Effector CD4-positive, alpha-beta T cell (primary cell): ENCODE measurements at places on chromosomes 5 and 9.
A peak's percentile ranks its signal among the peaks of the same experiment; 100 is the strongest.

DNA sequence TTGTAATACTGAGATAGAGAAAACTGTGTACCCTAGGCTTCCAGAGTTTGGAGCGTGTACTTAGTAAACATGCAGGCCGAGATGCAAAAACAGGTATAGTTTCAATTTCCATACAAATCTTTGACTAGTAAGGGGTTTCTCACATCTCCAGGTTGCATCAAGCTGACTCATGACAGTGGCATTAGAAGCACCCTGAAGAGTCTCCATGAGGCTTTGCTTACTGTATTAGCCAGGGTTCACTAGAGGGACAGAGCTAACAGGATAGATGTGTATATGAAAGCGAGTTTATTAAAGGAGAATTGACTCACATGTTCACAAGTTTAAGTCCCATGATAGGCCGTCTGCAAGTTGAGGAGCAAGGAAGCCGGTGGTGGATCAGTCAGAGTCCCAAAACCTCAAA is 275.3 kb upstream of the CDH6 start:
- no peak for DNase-seq

GRCh38 chr5:82163452-82164175 is 114.5 kb downstream of the RPS23 start:
- DNase-seq = no peak

GRCh38 chr5:60690326-60690725 is 9.6 kb downstream of the DEPDC1B start:
- DNase-seq = no peak

- DNase-seq = no peak
Measured at GRCh38 chr5:34930462-34930844, 1.1 kb downstream of the DNAJC21 start.

DNA sequence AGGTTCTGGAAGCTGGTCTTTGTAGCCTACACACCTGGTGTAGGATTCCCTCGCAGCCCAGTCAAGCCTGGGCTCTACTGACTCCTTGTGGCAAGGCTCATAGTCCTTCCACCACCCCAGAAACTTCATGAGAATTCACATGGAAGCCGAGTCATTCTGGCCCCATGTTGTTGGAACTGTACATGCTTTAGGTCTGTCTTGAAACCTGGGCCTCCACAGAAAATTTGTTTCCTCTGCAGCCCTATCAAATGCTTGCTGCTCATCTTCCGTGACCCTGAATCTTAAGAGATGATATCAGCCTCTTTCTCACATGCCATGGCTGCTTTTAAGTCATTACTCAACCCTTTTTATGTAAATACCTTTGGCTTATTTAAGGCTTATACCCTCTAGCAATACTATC is 113.4 kb upstream of the GRHPR start:
- peak; percentile 6 for DNase-seq

DNA sequence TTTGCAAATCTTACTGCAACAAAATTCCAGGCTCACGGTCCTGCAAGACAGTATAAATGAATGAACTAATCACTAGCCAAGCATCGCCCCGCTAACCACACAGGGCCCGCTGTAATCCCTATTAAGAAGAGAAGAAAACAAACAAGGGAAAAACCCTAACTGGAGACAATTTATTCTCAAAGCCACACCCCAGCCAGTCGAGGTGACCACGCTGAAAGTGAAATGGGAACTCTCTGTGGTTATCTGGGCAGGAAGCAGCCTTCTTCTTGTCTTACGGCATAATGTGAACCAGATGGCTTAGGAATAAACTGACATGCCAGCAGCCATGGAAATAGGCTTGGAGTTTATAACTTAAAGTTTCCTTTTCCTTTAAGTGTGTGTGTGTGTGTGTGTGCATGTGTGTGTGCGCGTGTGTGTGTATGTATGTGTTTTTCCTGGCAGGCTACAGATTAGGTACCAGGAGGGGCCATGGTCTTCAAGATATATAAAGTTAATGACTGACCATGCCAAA is 120.2 kb downstream of the SEMA6A start:
- DNase-seq = no peak

GRCh38 chr5:115435778-115436712 is 108.5 kb downstream of the FEM1C start:
- DNase-seq = no peak

GRCh38 chr9:103225702-103226646 is 230.8 kb downstream of the CYLC2 start:
- DNase-seq = no peak

DNA sequence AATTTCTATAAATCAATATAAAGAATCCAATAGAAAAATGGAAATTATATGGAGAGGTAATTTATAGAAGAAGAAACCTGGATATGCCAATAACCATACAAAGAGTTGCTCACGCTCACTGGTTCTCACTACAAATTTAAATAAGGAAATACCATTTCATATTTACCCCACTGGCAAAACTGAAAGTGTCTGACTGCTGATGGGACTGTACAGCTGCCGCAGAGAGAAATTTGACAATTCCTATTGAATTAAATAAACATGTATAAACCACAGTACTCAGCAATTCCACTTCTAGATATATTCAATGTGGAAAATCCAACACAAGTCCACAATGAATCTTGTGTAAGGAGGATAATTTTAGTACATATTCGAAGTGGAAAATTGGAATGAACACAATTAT is 830.4 kb upstream of the GRAMD2B start:
- DNase-seq = no peak

DNA sequence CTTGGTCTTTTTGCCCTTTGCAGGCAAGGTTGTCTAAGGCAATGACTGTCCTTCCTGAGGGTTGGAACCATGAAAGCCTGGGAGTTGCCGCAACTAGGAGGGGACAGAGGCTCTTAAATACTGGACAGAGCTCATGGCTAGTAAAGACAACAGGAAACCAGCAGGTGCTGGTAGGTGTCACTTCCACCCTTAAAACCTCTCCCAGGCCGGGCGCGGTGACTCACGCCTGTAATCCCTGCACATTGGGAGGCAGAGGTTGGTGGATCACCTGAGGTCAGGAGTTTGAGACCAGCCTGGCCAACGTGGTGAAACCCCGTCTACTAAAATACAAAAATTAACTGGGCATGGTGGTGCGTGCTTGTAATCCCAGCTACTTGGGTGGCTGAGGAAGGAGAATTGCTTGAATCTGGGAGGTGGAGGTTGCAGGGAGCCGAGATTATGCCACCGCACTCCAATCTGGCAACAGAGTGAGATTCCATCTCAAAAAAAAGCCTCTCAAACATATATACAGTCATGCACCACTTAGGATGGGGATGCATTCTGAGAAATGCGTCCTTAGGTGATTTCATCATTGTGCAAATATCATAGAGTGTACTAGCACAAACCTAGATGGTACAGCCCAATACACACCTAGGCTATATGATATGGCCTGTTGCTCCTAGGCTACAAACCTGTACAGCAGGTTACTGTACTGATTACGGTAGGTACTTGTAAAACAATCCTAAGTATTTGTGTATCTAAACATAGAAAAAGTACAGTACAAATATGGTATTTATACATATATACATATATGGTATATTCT is 102.7 kb downstream of the HSPA4 start:
- DNase-seq = no peak

DNA sequence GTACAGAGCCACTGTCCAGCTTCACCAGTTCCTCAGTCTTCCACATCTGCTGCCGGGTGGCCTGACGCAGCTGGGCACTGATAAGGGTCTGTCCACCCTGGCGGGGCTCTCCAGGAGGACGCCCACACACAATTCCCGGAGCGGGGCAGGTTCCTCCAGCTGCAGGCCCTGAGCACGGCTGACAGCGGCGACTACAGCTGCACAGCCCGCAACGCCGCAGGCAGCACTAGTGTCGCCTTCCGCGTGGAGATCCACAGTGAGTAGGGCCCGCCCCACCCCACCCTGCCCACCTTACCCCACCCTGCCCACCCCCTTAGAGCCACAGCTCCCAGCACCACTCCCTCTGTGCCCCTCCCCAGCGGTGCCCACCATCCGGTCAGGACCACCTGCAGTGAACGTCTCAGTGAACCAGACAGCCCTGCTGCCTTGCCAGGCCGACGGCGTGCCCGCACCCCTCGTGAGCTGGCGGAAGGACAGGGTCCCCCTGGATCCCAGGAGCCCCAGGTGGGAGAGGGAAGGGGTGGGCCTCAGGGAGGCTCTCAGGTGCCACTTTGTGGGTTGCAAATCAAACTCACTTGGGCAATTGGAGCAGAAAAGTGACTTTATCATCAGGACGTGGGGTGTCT is 48.8 kb upstream of the ASS1 start:
- DNase-seq = no peak

- DNase-seq = peak; percentile 80
Measured at GRCh38 chr9:76458903-76459693, at the start of gene GCNT1. Gene GCNT1, plus strand, starts transcription at chr9:76459182. Its CDS starts 43,200 bp downstream, at chr9:76502382.

GRCh38 chr5:172059661-172060100 is 53.2 kb upstream of the FBXW11 start:
- no peak for DNase-seq

DNA sequence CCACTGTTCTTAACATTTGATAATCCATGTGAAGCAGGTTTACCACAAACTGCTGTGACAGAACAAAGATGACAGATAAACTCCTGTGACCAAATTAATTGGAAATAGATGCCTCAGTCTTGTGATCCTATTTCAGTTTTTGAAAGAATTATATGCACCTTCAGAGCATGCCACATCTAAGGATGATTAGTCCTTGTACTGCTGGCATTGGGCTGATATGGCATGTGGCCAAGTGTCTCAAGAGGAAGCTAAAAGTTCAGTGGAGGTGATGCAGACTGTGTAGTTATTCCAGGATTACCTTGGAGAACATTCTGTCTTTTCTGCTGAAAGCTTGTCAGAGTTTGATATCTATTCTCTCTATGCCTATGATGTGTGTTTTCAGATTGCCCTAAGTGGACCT is 314.4 kb upstream of the EFNA5 start:
- DNase-seq = no peak

DNA sequence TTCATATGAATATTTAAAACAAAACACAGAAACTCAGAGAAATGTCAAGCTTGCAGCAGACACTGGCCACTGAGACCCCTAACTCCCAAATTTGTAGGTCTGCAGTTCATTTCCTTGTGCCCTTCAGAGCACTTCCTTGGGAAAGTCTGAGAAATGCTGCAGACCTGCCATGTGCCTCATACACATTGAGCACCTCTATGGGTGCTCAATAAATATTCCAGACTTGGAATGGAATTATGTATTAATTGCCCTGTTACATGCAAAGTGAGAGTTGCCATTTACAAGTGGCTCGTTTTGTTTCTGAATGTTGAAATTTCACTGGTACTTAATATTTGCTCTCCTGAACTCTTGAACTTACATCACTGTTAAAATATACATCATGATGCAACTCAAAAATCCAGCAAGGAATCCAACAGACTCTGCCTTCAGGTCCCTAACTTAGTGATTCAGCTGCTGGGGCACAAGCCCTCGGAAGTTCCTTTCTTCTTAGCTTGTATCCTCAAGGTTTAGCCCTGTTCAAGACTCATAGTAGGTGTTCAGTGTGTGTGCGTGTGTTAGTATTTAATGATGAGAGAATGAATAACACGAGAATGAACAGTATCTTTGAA is 90.6 kb downstream of the PTCD2 start:
- no peak for DNase-seq

DNA sequence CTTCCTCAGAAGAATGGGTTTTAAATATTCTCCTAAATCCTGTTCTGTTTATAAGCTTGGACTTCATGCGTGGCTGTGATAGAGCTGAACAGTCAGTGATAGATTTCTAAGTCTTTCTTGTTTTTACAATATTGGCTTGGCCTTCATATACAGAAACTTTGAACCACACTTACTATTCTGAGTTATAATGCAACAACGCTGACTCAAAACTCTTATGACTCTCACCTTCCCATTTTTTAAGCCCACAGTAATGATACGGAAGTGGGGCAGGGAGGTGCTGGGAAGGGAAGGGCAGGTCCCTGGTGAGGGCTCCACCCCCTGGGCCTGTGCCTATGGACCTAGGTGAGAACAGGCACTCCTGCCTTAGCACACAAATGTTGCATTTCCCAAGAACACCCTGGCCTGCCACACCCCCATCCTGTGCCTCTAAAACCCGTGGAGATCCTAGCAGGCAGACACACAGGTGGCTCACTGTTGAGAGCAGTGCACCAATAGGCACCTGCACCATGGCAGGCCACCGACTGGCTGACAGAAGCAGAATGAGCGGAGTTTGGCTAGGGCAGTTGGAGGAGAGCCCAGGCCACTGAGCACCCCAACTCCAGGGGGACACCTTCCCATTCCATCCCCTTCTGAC is 376.7 kb downstream of the GABRG2 start:
- no peak for DNase-seq

DNA sequence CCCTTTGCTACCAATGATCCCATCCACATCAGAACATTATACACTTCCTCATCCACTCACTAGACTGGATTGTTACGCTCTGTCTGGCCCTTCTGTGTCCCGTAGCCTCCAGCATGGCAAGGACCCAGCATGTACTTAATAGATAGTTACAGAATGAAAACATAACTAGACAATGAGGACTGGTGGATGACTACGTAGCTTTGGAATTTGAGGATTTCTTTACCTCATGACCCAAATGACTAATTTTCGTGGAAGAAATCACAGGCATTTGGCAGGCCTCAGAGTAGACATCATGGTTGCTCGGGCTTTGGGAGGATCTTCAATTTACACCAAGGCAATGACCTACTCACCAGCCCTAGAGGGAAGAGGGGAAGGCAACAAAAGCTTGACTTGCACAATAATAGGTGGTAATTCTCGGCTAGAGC is 299.8 kb downstream of the TLE1 start:
- DNase-seq = no peak

DNA sequence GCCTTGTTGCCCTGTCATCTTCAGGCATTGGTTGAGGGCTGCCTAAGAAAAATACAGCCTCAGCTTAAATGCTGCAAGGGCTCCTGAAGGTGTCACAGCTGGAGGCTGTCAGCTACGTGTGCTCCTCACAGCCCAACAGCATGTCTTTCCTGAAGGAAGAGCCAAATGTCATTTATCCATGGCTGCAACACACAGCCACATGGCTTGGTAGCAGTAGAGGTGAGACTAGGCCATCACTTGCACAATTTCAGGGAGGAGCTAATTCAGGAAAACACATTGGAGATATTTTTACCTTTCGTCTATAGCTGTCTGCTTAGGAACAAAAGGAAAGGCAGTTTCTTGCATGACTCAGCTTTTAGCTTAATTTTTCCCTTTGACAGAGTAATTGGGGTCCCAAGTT is 260.7 kb downstream of the SYK start:
- DNase-seq = no peak

GRCh38 chr5:171850324-171850947 is 64.8 kb downstream of the SMIM23 start:
- DNase-seq = no peak

GRCh38 chr5:13625616-13626198 is 318.8 kb downstream of the DNAH5 start:
- DNase-seq = no peak

DNA sequence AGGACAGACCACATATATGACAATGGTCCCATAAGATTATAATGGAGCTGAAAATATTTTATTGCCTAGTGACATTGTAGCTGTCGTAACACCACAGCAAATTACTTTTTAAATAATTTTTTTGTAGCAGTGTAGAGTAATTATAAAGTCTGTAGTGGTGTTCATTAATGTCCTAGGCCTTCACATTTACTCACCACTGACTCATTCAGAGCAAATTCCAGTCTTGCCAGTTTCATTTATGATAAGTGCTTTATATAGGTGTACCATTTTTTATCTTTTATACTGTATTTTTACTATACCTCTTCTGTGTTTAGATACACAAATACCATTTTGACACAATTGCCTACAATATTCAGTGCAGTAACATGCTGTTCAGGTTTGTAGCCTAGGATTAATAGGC is 67.6 kb downstream of the TLE4 start:
- no peak for DNase-seq
